LoVo (cell line): ENCODE measurements at places on chromosomes 5 and 9.

DNA sequence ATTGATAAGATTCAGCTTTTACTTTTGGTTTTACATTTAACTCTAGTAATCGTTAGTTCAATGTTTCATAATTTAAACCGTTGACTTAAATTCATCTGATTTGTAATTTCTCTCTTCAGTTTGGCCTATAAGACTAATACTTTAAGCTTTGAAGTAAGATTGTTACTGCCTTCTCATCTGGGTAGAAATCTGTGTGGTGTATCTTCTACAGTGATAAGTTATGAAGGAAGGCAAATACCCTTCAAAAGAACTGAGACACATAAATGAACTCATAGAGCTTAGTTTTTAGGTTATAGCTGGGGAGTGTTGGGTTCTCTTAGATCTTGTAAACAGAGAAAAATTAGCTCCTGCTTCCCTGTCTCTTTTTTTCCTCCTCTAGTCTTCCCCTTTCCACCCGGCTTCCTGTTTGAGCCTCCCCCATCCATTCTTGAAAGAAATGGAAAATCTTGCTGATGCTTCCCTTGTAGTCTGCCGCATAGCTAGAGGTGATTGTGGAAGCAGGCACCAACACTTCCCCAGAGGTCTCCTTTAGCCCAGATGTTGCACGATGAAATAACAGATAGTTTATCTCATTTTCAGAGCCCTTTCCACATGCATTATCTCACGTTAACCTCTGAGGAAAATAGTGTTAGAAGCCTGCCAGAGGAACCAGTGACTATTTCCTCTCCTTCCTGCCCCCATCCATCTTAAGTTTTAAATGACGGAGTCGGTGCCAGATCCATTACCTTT, 2.0 kb upstream of the F2RL2 start:
- no peak for DNase-seq

GRCh38 chr9:1354086-1354485, 303.9 kb downstream of the DMRT2 start:
- no peak for DNase-seq

DNA sequence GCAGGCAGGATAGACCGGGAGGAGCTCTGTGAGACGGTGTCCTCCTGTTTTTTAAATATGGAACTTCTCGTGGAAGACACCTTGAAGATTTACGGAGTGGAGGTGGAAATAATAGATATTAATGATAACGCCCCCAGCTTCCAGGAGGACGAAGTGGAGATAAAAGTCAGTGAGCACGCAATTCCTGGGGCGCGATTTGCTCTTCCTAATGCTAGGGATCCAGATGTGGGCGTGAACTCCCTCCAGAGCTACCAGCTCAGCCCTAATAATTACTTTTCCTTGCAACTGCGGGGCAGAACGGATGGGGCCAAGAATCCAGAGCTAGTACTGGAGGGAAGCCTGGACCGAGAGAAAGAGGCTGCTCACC, 621 bp downstream of the PCDHGA11 start:
- DNase-seq = no peak

GRCh38 chr5:37580106-37580505, 201.0 kb downstream of the WDR70 start:
- DNase-seq = no peak

DNA sequence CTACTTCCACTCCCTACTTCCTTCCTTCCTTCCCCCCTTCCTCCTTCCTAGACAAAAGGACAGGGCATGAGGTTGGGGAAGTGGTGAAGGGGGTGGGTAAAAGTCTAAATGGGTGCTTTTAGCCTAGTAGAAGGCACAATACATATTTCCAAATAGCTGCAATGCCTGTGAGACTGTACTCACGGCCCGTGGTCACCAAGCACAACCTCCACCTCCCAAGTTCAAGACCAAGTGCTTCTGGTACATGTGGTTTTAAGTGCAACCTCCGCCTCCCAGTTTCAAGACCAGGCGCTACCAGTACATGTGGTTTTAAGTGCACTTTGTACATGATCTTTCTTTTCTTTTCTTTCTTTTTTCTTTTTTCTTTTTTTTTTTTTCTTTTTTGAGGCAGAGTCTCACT, 14.5 kb upstream of the NTNG2 start:
- DNase-seq = no peak

- no peak for DNase-seq
Observed at GRCh38 chr9:87343816-87344430, 153.7 kb upstream of the DAPK1 start.

- peak; percentile 90 for DNase-seq
Observed at GRCh38 chr5:178130576-178131445, at the start of gene RMND5B. RMND5B (plus strand) TSS chr5:178131014; CDS start chr5:178138120, 7,106 bp downstream.

GRCh38 chr9:125088752-125089151, 54.6 kb downstream of the SCAI start:
- no peak for DNase-seq

- DNase-seq = no peak
Observed at GRCh38 chr5:142617416-142618129, 68.3 kb downstream of the FGF1 start.

GRCh38 chr5:72380492-72381274, 60.5 kb downstream of the PTCD2 start:
- DNase-seq = no peak

GRCh38 chr9:17833846-17834245, 255.0 kb downstream of the SH3GL2 start:
- DNase-seq = no peak
